Lower lobe of right lung (tissue), 2 donors: ENCODE measurements at places on chromosomes 3 and 15.

- DNase-seq = no peak
Observed at GRCh38 chr15:63395730-63396151, 14.1 kb upstream of the CA12 start.

DNA sequence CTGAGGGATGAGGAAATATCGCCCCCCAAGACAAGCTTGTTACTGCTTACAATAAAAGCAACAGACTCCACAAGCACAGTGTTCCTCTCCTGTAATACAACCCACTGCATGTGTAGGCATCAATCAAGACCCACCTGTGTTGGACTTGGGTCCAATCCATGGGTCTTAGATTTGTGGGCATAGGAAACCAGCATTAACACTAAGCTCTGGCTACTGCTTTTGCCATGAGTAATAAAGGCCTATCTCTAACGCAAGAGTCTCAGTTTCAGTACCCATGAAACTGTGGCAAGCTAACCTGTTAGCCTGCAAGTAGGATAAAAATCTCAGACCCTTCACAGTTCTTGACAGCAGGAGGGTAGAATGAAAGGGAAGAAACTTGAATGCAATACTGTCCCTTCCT, 5.2 kb upstream of the EIF1B start:
- DNase-seq = no peak

DNA sequence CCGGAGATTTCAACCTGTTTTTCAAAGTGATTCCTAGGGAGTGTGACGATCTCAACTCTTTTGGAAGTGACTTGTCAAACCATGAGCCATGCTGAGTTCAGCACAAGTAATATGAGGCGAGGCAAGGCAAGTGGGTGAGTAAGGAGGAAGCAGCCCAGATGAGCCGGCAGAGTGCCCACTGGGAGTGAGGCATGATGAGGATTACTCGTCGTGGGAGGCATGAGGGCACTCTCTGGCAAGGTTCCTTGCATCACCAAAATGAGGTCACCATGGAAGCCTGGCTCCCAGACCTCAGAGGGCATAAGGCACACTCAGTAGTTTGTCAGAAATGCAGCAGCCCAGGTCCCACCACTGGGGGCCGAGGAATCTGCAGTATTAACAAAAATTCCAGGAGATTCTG, 636.1 kb downstream of the MAGI1 start:
- DNase-seq = no peak

- peak; percentile 59 for DNase-seq
Observed at GRCh38 chr3:50675179-50676030, 678 bp downstream of the DOCK3 start.

- no peak for DNase-seq
Observed at GRCh38 chr15:95394186-95395067, 936.1 kb upstream of the NR2F2 start.

DNA sequence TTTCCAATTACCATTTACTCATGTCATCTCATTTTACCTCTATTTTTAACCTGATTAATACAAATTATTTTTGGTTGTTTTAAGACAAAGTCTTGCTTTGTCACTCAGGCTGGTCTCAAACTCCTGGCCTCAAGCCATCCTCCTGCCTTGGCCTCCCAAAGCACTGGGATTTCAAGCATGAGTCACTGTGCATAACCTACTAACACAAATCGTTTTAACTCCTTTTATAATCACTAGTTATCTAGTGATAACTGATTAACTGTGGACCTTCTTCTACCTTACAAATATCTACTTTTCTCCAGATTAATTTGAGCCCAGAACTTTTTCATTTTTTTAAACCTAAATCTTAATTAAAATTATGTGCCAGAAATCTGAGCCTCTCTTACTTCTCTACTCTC, 4.6 kb downstream of the ATP13A3 start:
- no peak for DNase-seq

DNA sequence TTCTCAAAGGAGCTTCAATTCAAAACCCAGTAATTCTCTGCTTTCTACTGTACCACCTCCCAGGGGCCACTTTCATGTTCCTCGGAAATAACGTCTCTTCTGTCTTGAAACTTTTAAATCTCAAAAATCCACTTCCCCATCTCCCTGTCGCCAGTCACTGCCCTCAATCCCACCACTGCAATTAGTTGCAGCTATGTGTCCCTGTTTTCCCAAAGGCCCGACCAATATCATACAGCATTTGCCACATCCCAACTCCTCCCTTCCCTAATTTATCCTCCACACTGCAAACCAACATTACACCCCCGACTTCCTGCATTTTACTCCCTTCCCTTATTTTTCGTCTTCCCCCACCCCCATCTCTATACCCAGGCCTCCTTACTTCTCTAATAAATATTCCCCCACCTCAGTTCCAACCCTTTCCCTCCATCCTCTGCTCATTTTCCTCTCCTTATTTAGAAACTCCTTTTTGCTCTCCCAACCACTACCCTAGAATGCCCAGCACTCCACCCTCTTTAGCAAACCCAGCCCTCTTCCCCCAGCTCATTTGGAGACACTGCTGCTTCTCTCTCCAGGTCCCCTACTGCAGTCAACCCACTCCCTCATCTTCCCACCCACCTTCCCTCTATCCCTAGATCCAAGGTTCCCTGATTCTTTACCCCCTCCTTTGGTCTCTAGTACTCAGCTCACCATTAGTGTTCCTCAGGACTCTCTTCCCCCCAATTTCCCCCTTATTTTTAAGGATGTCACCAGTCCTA, 1.1 kb downstream of the NPTN start:
- DNase-seq = no peak

DNA sequence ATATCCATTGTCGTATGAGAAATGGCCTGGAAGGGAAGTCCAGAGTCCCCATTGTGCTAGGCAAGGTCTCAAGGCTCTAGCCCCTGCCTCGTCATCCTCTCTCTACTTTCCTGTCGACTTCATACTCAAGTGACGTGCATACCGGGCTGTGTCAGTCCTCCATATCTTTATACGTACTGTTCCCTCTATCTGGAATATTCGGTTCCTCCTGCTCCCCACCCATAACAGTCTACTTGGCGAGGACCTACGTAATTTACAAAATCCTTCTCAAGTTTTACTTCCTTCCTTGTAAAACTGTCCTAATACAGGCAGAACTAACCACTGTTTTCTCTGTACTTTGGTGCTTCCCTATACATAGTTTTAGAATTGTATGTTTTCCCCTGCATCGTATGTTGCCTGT, 2.2 kb upstream of the ALPK3 start:
- DNase-seq = no peak

DNA sequence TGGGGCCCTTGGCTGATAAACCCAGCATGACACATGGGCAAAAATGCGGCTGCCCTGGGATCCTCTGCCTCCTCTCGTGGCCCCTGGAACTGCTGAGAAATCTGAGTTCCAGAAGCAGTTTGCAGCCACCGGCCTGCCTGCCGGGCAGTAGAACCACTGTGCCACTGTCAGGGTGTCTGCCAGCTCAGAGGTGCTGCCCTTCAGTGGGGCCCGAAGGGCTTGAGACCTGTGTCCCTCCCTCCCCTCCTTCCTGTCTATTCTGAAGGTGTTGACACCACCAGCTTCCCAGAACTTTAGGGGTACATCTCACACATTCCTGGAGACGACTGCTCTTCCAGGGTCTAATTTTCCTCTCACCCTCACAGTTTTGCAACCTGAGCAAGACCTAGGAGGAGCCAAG, 88.2 kb upstream of the POMGNT2 start:
- no peak for DNase-seq

DNA sequence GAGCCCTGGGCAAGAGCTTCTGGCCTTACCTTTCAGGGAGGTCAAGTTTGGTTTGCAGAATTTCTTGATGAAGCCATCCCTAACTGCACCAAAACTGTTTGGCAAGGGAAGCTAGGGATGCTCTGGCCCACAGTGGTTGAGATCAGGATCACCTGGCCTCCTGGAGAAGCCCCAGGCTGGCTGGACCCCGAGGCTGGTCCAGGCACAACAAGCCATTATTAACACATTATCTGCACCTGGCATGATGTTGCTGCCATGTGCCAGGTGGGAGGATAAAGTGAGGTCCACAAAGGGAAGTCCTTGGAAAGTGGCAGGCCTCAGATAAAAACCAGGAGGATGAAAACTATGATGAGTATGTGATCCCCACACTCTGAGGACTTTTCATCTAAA, 35.9 kb upstream of the DUSP7 start:
- peak; percentile 10 for DNase-seq

GRCh38 chr15:63476229-63476632, 28.2 kb upstream of the USP3 start:
- no peak for DNase-seq

- peak; percentile 74 for DNase-seq
Observed at GRCh38 chr3:42264399-42265058, 1.5 kb downstream of the CCK start.

DNA sequence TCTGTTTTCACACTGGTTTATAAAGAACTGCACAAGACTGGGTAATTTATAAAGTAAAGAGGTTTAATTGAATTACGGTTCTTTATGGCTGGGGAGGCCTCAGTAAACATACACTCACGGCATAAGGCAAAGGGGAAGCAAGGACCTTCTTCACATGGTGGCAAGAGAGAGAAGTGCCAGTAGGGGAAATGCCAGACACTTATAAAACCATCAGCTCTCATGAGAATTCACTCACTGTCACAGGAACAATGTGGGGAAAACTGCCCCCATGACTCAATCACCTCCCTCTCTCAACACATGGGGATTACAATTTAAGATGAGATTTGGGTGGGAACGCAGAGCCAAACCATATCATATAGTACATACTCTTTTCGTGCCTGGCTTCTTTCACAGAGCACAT, 42.4 kb downstream of the MAP2K1 start:
- no peak for DNase-seq

- DNase-seq = no peak
Observed at GRCh38 chr15:90955624-90956273, 1.1 kb downstream of the RCCD1 start.

DNA sequence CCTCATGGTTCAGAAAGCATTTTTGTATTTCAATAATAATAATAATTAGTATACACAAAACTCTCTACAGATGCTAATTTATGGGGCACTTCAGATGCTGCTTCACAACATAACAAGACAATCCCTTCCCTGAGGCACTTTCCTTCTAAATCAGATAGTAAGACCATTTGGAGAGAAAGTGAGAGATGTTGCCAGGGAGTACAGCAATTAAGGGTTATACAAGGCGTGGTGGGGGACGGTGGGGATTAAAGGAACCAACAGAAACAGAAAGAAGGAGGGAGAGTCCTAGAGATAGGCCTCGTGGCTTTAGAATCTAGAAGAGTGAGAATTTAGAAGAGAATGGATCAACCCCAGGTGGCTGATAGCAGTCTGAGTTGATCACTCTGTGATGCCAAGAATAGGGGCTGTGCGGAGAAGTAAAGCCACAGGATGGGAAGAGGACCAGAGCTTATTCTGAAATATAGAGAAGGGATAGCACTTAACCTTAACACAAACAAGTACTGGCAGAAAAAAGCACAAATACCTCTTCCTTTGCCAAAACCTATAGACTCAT, 76.9 kb downstream of the ETFA start:
- no peak for DNase-seq

- no peak for DNase-seq
Observed at GRCh38 chr15:98390946-98391530, 257.3 kb upstream of the IGF1R start.

GRCh38 chr3:101261506-101261905, 58.9 kb downstream of the IMPG2 start:
- no peak for DNase-seq

- no peak for DNase-seq
Observed at GRCh38 chr15:86916671-86917360, 837.1 kb downstream of the AGBL1 start.

DNA sequence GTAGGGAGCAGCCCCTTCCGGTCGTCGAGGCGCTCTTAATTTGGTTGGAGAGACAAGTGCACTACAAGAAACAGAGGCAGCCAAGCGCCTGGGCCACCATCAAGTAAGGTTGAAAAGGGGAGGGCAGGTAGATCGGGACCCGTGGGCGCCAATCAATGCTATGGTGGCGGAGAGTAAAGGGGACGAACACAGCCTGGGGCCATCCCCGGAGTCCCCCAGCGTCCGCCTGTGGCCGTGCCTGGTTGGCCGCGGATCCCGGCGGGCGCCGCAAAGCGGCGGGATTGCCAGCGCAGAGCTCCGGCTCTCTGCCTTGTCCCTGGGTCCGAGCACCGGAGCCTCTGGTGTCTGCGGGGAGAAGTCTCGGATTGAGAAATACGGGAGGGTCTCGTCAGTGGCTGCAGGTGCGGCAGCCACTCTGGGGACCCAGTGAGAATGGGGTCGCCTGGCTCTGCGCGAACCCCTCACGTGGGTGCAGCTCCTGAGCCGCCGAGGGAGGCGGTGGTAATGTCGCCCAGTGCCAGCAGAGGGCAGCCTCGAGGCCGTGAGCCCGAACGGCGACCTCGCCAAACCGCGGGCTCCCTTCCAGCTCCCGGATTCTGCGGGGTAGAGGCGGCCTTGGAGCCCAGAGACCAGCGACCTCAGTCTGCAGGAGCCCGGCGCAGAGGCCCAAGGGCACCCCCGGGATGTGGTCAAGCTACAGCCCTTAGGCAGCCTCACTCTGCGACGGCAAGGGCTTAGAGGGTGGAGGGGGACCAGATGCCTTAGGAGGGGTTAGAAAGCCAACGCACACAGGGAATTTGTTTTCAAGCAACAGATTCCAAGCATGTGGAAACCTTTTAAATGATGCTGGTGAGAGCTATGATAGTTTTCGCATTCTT, 10.8 kb downstream of the FOXL2 start:
- DNase-seq = peak; percentile 82

DNA sequence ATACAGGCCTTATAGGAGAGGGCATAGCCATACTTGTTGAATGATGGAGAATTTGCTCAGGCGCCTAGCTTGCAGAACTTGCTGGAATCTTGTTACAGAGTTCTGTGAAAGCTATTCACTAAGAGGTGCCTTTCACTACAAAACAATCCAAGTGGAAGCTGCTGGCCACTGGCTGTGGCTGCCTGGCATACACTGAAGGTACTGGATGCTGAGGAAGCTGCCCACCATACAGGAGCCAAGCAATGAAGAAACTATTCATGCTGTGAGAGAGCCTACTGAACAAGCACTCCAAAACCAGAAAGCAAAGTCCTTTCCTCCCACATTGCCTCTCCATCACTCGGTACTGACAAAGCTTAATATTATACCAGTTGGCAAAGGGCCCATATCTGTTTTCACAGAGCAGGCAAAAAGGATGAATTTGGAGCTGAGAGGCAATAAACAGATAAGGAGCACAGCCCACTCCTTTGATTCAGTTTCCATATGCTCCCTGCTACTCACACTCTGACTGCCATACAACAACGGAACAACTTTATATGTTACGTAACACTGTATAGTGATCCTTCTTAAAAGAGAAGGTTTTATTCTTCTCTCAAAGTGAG, 192.6 kb upstream of the ALCAM start:
- no peak for DNase-seq

DNA sequence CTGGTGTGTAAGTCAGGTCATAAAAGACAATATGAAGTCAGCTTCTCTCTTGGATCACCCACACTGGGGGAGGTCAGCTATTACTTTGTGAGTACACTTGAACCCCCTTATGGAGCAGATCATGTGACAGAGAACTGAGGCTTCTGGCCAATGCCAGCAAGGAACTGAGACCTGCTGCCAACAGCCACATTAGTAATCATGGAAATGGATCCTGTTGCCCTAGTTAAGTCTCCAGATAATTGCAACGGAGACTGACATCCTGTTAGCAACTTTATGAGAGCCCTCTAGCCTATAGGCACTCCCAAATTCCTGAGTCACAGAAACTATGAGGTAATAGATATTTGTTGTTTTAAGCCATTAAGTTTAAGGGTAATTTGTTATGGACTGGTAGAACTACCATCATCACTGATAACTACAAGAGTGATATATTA, 110.4 kb upstream of the GMNC start:
- DNase-seq = no peak

GRCh38 chr3:31668242-31668641, 135.5 kb downstream of the STT3B start:
- DNase-seq = no peak

GRCh38 chr3:38127611-38128302, 9.2 kb downstream of the ACAA1 start:
- DNase-seq = peak; percentile 69
